ENCODE measurements at places on chromosomes 2 and 18.

DNA sequence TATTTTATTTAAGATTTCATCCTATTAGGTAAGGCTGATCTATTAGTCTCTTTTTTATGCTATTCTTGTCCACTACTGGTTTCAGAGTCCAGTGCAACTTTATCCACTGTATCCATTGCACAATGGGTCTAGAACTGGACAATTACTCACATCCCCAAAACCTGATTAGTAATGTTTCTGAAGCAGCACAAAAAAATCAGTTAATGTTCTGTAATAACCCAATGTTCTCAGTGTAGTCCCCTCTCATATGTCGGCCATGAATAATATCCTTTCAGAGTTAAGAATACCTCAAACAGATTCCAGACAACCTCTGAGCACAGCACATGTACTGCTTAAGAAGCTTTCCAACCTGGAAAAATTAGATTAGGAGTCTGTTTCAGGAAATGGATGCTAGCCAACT, 29.7 kb downstream of the MGAT4A start:
- DNase-seq = no peak

GRCh38 chr2:217840522-217840921, 162.3 kb downstream of the TNS1 start:
- DNase-seq = no peak

DNA sequence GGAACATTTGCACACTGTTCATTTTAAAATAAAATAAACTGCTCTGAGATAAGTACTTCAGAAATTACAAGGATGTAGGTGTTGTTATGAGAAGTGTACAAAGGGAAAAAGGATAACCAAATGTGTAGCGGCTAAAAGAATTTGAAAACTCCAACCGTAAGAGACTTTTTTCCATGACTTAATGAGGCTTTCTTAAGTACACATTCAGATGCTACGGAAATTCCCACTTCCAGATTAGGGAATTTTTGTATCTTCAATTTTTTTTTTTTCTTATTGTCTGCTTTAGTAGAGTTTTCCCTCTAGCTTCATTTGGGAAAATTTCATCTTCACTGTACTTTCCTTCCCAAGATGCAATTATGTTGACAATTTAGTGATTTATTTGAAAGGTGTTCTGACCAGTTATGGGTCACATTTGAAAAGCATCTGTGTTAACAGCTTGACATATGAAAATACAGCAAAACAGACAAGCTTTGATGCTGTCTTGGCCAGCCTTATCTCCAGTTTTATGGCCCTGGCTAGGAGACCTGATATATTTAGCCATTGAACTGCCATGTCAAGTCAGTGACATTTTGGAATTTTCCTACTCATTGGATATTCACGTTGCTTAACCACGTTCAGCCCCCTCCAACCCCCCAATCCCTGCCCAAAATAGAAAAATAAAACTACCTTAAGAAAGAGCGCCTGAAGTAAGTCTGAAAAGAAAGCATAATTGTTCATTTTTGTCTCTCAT, 105.6 kb downstream of the FEZ2 start:
- DNase-seq = no peak

DNA sequence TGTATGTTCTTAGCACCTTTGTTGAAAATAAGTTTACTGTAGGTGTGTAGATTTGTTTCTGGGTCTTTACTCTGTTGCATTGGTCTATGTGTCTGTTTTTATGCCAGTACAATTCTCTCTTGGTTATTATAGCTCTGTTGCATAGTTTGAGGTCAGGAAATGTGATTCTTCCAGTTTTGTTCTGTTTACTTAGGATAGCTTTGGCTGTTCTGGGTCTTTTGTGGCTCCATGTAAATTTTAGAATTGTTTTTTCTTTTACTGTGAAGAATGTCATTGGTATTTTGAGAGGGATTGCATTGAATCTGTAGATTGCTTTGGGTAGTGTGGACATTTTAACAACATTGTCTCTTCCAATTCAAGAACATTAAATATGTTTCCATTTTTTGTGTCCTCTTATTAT, 69.1 kb downstream of the ANKRD62 start:
- peak; percentile 20 for DNase-seq

DNA sequence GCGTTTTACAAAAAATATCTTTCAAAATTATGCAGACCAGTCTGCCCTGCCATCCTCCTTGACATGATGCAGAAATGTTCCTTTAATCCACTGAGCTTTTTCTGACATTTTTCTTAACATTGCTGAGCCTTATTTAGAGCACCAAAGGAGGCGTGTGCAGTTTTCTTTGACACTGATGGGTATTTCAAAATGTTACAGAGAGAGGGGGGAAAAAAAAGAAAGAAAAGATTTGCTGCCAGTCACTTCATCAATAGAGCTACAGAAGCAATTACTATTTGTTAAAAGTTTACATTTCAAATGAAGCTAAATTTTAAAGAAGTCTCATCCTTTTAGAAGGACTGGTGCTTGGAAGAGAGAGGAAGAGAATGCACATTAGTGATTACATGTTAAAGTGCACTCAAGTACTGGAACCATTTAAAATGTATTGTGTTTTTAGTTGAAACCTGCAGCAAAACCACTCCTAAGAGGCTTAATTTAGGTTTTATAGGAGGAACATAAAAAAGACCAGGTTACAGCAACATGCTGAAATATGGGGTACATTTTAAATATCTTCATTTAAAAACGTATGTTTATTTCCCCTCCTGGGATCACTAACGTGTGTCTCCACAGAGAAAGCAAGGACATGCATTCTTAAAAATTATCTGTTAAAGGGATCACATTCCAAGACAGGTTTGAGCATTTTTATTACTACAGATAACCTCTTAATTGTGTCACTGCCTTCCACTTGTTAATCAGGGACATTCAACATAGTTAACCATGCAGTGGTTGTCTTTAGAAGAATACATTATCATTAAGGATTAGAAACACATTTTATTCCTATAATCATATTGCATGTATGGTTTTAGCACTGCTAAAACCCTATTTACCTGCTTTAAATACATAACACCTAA, 258.4 kb downstream of the MEIS1 start:
- DNase-seq = no peak

- no peak for DNase-seq
These were observed 24.1 kb upstream of the PLEKHM3 start for GRCh38 chr2:208049441-208049840.

- no peak for DNase-seq
These were observed 108.6 kb downstream of the MAP4K4 start for GRCh38 chr2:101806123-101806522.

DNA sequence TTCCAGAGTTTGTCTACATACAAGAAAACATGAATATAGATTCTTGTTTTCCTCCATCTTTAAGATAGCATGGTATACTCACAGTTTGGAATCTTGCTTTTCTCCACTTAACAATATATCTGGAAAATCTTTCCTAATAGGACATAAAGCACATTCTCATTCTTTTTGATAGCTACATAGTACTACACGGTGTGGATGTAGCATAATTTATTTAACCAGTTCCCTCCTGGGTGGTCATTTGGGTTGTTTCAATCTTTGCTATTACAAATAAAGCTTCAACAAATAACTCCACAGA, 19.7 kb downstream of the MXD1 start:
- no peak for DNase-seq

DNA sequence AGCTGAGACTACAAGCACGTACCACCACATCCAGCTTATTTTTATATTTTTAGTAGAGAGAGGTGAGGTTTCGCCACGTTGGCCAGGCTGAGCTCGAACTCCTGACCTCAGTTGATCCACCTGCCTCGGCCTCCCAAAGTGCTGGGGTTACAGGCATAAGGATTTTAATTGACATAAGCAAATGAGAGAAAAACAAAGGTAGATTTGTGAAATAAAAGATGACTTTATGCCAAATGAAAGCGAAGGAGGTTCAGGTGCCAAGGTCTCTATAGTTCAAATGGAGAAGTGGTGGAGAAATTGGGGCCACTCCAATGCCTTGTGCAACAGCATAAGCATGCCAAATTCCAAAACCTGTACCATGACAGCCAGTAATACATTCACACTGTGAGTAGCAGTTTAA, 180.6 kb downstream of the MREG start:
- DNase-seq = no peak

- no peak for DNase-seq
These were observed 24.5 kb upstream of the SMAD7 start for GRCh38 chr18:48975120-48975816.
